ENCODE measurements at places on chromosomes 7 and 10.

GRCh38 chr7:44322631-44323363 is 2.6 kb downstream of the CAMK2B start:
- DNase-seq = no peak

GRCh38 chr10:103546401-103546800 is 52.9 kb downstream of the NEURL1 start:
- no peak for DNase-seq

DNA sequence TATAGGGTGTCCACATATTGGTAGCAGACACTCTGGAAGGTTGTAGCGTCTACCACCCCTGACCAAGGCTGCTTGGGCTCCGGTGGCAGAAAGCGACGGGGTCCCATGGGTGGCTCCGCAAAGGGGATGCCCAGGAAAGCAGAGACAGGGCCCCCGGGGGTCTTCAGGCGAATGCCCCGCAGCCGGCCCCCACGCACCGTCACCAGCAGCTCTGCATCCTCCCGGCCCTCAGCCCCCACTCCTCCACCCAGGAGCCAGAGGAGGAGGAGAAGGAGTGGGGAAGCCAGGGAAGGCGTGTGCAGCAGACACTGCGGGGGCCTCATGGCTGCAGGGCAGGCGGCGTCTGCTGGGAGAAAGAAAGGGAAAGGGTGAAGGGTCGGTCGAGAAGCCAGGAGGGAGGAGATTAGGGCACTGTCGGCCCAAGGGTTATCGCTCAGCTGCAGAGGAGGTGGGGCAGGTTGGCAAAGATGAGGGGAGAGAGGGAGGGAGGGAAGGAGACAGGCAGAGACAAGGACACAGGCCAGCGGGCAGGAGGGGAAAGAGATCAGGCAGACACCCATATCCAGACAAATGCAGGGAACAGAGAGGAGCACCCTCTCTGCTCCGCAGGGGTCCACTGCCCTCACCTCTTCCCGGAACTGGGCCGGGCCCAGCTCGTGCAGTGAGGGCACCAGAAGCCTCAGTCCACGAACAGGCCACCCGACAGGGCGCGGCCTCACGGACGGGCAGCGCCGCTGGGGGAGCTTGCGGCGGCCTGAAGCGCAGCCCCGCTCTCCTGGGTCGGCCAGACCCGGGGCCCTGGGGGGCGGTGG is 1.6 kb downstream of the ACHE start:
- no peak for DNase-seq

GRCh38 chr10:6642876-6643275 is 62.8 kb upstream of the PRKCQ start:
- no peak for DNase-seq

- no peak for DNase-seq
Measured at GRCh38 chr10:609868-610545, 79.5 kb downstream of the DIP2C start.

DNA sequence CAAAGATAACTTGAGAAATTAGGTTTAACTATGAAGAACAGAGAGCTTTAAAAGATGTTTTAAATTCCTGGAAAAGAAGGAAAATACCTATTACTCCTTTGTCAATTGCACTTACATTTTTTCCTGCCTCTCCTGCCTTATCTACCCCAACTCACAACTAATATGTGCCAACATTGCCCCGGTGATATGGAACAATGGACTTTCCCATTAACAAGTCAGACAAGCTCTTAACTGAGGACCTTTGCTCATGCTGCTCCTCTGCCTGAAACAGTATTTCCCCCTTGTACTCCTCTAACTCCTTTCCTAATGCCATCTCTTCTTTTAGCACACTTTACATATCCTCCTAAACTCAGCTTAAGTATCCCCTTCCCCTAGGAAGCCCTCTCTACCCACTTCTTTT is 4.8 kb upstream of the ACTA2 start:
- DNase-seq = no peak

- DNase-seq = no peak
Measured at GRCh38 chr10:127091354-127091753, 105.0 kb downstream of the INSYN2A start.
